Stimulated activated CD8-positive, alpha-beta memory T cell treated with anti-CD3 and anti-CD28 coated beads, Interleukin-12 subunit alpha, Interleukin-12 subunit beta, amount 100 ng/mL, for 1 hour (primary cell): ENCODE measurements at places on chromosomes 2 and 18.

DNA sequence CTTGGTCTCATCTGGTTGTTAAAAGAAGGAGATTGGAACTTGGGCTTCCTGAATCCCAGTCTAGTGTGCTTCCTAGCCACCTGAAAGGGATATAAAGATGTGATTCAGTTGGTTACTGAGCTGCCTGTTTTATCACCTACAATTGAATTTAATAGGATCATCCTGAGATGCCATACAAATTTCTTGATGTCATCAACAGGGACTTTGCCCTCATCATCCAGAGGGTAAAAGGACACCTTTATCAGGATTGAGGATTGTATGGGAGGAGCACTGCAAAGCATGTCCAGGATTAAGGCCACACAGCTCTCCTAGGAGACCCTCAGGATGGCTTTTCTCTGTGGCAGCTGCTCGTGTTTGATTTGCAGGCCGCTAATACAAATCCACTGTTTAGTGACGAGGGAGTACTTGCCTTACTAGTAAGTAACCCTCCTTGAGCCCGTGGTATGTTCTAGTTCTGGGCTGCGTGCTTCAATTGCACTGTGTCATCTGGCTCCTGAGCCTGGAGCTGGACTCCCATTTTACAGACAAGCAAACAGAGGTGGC is 28.6 kb downstream of the SH3RF3 start:
- DNase-seq: no peak

GRCh38 chr2:235577404-235578330 is 83.8 kb downstream of the AGAP1 start:
- no peak for DNase-seq

- DNase-seq: no peak
Observed at GRCh38 chr2:20080428-20080827, 29.0 kb upstream of the LAPTM4A start.

DNA sequence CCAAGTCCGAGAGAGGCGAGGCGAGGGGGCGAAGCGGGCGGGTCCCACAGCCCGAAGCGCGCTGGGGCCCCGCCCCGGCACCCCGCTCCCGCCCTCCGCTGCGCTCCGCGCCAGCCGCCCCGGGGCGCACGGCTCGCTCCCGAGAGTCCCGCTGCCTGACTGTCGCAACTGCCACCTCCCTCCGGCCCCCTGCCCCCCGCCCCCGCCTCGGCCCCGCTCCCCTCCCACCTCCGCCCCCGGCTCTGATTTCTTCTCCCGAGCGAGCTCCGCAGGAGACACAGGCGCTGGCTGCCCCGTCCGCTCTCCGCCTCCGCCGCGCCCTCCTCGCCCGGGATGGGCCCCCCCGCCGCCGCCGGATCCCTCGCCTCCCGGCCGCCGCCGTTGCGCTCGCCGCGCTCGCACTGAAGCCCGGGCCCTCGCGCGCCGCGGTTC is at the start of gene WNT6:
WNT6 (plus strand) TSS at position 250 of the 432 bp plus-strand sequence. CDS start 233 bp downstream, outside the sequence.
- no peak for DNase-seq

GRCh38 chr2:88627856-88628570 is 749 bp upstream of the EIF2AK3 start:
- DNase-seq: peak; percentile 55

DNA sequence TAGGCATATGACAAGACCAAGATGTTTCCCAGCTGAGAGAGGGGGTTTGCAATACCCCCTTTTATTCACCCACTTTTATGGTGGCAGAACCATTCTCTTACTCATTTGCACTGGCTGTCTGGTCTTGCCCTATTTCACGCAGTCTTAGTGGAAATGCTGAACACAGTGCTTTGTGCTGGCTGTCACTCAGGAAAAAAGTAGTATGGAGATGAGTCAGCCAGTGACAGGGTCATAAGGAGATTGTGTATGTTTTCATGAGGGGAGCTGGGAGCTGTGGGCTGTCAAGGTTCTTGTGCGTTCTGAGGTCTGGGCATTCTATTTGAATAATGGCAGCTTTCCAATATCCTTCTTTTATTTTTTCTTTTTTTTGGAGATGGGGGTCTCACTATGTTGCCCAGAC is 10.9 kb upstream of the CNRIP1 start:
- no peak for DNase-seq

DNA sequence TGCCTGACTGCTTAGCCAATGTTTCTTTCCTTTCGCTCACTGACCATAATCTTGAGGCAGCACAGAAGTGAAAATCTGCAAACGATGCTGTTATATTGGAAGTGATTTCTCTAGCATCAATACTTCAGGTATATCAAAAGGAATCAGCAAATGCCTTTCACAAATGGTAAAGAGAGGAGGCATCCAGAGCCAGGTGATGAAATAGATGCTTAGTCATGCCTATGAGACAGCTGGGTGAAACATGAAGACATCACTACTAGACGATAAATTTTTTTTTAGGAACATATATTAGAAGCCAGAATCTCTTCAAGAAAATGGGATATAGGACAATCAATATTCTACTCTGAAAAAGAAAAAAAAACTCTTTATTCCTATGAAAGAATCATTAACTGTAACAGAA is 249.2 kb upstream of the SLC39A10 start:
- no peak for DNase-seq

DNA sequence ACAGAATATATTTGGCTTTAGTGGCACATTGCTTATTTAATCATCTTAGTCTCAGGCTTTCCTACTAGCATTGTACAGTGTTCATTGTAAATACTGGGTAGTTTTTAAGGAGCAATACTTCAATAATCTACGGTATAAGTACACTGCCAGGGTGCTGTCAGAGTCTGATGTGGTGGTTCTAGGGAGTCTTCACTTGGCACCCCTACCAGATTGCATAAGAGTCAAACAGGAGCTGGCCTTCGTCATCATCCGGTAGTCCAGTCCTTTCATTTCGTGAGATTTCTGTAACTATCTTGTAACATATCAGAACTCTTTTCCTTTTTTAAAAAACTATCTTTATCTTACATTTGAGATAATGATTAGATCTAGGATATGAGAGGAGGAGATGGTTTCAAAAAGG is 91.1 kb downstream of the ZNF532 start:
- no peak for DNase-seq

DNA sequence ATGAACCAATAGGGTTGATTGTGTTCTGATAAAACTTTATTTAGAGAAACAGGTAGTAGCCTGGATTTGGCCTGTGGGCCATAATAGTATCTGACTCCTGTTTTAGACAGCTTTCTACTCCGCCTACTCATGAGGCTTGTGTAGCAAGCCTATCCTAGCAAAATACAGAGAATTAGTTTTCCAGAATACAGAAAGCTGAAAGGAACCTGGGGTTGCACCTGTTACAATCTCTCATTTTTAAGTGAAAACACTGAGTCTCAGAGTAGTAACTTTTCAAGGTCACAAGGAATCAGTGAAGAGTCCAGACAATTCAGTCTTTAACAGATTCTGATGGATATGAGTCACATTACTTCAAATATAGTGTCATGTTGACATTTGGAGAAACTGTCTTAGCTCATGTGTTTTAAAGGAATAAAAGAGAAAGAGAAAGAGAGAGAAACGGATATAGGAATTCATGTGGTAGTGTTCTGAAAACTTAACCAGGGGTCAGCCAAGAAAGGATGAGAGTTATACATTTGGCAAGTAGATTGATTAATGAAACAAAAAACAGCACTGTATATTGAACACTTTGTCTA is 17.0 kb downstream of the ARHGAP28 start:
- no peak for DNase-seq

DNA sequence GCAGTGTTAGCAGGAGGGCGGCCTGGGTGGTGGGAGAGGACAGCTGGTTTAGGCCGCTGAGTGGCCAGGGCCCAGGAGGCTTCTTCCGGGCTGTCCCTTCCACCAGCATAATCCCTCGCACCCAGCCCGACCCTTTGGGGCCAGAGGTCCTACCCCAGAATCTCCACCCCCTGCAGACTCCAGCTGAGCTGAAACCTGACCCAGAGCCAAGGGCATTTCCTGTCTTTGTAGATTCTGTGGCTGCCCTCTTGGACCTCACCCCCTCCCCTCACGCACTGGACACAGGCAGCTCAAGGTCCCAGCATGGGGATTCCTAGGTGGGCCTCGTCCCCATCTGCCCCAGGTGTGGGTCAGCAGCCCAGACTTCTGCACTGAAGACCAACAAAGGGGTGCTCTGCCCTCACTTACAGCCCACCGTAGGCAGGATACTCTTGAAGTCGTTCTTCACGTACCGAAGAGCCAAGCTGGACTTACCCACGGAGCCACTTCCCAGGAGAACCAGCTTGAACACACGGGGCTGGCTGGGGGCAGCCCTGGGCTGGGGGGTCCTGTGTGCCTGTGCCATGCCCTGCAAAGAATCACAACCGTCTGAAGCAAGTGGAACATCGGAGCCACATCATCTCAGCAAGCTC is 4.8 kb downstream of the RAB17 start:
- no peak for DNase-seq

DNA sequence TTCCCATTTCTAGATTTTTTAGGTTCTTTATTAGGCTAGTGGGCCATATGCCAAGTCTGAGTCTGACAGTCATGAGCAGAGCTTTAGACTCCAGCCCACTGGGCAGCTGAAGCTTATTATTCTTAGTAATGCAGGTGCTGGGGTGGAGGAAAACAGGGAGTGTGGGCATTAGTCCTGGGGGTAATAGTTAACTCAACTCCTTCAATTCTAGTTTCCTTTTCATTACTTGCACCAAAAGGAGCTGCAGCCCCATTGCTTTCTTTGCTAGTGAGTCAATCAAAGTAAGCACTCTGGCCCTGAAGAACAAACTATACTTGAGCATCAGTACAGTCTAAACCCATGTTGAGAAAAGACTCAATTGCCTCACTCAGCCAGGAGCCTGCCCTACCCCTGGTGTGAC is 35.5 kb downstream of the ICOS start:
- no peak for DNase-seq

- DNase-seq: no peak
Observed at GRCh38 chr2:117856415-117857210, 42.1 kb downstream of the DDX18 start.

DNA sequence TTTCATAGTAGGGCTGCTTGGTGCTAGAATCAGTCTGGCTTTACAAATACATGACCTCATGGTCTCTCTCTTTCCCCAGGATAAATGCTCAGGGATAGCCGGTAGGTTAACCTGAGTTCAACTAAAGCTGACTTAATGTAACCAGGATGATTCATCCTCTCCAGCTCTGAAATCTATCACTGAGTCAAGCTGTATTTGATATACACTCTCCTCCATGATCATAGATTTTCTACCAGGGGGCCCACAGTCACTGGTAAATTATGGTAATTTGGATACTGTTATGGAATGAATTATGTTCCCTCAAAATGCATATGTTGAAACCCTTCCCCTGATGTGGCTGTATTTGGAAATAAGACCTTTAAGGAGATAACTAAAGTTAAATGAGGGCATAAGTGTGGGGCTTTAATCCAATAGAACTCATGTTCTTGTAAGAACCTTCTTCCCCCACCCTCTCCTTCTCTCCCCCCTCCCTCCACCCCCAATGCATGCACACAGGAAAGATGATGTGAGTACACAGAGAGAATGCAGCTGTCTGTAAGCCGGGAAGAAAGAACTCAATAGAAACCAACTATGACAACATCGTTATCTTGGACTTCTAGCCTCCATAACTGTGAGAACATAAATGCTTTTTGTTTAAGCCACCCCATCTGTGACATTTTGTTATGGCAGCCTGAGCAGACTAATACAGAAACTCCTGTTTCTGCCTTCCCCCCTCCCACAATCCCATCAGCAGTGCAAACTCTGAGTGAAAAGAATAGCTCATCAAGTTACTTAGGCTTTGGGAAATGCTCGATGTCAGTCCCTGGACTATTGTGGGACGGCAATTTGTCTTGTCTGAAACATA is 134.9 kb upstream of the KYNU start:
- no peak for DNase-seq

DNA sequence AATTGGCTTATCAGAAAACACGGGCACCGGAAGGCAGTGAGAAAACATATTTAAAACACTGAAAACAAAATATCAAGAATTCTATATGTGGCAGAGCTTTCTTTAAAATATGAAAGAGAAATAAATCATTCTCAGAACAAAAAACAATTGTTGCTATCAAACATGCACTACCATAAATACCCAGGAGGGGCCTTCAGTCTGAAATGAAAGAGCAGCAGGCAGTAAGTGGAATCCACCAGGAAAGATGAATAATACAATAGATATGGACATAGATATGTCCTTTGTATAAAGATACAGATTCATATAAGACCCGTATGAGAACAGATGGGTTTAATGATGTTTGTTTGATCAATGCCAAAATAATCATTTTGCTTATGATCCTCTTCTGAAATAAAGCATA is 142.0 kb downstream of the TMEM18 start:
- no peak for DNase-seq

- DNase-seq: no peak
Observed at GRCh38 chr2:9699139-9700108, 68.6 kb upstream of the YWHAQ start.

DNA sequence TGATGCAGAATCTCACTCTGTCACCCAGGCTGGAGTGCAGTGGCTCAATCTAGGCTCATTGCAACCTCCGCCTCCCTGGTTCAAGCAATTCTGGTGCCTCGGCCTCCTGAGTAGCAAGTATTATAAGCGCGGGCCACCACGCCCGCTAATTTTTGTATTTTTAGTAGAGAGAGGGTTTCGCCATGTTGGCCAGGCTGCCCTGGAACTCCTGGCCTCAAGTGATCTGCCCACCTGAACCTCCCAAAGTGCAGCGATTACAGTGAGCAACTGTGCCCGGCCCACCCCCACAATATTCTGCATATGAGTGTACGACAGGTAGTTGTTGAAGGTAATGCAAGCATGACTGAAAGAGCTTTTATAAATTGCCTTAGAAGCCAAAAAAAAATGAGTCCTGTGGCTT is 1.2 kb downstream of the WDR75 start:
- no peak for DNase-seq

GRCh38 chr2:165743442-165743841 is 50.6 kb downstream of the GALNT3 start:
- no peak for DNase-seq

DNA sequence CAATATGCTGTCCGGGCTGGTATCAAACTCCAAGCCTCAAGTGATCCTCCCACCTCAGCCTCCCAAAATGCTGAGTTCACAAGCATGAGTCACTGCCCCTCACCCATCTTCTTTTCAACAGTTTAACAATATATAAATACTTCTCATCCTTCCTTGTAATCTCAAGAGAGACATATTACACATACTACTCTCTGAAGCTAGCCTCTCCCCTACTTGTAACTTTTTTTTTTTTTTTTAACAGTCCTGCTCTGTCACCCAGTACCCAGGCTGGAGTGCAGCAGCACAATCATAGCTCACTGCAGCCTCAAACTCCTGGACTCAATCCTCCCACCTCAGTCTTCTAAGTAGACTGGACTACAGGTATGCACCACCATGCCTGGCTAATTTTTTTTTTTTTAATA is 5.7 kb downstream of the GFPT1 start:
- DNase-seq: no peak

- no peak for DNase-seq
Observed at GRCh38 chr2:171154348-171154747, 6.3 kb downstream of the TLK1 start.

GRCh38 chr2:149040451-149040850 is 2.0 kb downstream of the LYPD6B start:
- DNase-seq: peak; percentile 24

DNA sequence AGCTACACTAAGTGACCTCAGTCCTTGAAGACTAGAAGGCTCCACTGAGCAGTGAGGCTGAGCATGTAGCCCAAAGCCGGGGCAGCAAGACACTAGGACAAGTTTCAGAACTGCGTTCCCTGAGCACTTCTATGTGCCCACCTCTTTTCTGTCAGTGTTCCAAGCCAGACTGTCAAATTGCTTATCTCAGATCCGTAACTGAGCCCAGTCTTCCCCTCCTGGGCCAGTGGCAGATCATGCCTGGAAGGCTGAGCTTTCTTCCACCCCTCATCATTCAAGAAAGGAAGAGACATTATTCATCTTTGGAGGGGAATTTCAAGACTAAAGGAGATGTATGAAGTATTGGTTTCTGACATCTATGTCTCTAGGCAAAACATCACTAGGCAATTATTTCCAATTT is 49.8 kb downstream of the EML6 start:
- no peak for DNase-seq
